ENCODE measurements at places on chromosomes 3 and 15.

DNA sequence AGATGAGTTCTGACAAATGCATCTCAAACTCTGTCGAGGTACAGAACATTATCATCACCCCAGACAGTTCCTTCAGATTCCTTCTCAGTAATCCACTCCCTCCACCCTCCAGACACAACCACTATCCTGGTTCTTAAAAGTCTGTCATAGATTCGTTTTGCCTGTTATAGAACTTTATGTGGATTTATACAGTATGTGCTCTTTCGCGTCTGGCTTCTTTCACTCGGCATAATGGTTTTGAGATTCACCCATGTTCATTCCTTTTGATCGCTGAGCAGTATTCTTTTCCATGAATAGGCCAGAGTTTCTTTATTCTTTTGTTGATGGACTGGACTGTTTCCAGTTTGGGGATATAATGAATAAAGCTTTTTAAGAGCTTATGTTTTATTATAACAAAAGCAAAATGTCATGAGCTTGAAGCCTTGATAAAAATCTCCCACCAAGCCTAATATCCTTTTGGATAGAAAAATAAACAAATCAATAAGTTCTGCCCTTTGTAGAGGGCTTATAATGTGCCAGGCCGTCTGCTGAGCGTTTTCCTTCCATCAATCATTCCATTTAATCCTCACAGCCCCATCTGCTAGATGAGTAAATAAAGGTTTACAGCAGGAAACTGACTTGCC is 21.3 kb upstream of the RFTN1 start:
- DNase-seq = no peak

- DNase-seq = no peak
Measured at GRCh38 chr15:95446854-95447253, 883.6 kb upstream of the NR2F2 start.

GRCh38 chr15:65659502-65660052 is 37.8 kb downstream of the SLC24A1 start:
- DNase-seq = no peak

- DNase-seq = no peak
Measured at GRCh38 chr15:78387246-78388037, 47.3 kb downstream of the CRABP1 start.

DNA sequence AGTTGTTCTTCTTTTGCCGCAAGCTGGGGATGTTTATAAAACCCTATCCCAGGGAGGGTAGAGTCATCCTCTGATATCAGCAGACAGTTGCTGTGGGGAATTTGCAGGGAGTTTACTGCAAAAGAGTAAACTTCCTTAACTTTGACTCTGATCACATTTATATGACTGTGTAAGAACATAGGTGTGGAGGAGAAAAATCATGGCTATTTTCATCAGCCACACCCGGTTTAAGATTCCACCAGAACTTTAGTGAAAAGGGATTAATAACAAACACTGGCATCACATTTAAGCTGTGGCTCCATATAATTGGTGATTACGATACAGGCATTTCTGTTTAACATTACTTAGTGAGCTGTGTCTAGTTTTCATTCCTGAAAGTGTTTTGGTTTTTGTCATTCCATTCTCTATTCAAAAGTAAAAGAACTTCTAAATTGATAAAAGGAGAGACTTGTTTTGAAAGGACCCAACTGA is 143.1 kb downstream of the MYLK start:
- no peak for DNase-seq

GRCh38 chr3:170054204-170054603 is 16.4 kb downstream of the GPR160 start:
- DNase-seq = no peak

DNA sequence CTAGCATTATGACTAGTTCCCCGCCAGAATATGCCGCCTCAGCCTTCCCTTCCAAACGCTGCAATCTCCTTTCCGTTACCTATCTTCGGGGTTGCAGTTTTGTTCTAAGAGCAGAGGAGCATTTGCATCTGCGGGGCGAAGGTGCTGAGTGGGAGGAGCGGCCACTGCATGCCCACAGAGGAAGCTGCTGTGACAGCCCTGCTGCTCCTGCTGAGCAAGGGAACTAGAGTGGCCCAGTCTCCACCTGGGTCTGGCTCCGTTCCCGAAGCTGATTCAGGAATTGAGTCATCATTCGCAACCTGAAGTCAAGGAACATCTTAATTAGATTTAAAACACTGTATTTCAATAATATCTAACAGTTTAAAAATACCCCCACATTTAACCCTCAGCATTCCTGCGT is 98.2 kb upstream of the TJP1 start:
- DNase-seq = no peak

DNA sequence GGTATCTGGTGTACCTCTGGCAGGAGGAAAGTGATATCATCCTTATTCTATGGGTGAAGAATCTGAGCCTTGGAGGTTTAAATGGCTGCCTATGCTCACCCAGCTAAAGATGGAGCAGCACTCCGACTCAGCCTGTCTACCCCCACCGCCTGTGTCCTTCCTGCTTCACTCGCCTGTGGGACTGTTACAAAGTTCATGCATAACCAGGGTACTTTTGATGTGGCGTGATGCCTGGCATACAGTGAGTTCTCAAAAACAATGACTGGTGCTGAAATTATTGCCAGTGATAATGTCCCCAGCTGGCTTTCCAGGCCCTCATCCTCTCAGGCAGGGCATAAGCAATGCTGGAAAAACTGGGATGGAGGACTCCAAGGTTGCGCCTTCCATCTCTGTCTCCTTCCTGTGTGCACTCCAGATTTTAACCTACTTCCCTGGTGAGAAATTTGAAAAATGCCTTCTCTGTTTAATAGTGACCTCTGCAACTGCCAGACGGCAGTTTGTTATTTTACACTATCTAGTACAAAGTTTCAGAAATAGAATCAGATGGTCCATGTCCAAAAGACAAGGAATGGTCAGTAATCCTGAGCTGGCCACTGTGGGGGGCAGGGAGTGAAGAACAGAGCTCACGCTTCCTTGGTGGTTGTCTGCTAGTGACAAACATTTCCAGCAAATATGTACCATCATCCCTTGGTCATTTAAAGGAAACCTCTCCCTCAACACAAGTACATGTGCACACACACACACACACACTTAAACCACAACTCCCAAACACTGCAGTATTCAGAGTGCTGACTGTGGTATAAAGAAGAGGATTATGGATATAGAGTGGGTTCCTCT is 86.5 kb upstream of the NMNAT3 start:
- DNase-seq = no peak

DNA sequence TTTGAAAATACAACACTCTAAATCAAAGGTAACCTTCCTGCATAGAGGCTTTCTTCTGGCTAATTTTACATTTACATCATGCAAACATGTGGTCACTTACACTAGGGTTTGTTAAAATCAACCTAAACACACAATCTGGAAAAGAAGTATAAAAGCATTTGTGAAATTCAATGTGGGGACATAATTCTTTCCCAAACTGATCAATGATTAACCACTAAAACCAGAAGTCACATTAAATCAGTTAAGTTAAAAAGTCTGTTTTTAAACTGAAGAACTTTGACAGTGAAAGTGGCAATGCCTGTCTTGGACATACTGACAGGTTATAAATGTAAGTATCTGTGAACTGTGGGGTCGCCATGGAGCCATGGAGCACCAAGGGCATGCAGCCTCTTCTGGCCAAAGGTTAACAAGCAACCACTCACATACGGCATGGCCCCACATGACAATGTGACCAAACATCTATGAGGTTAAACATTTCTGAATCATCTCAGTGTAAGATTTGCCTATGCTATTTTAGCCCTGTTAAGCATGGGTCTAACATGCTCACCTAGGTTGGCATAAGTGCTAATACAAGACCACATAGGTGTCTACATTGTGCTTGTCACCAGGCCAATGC is 278.2 kb downstream of the CTNNB1 start:
- no peak for DNase-seq

All from hypothalamus (tissue), 51 donors.